ENCODE measurements at places on chromosomes 2 and 18.

DNA sequence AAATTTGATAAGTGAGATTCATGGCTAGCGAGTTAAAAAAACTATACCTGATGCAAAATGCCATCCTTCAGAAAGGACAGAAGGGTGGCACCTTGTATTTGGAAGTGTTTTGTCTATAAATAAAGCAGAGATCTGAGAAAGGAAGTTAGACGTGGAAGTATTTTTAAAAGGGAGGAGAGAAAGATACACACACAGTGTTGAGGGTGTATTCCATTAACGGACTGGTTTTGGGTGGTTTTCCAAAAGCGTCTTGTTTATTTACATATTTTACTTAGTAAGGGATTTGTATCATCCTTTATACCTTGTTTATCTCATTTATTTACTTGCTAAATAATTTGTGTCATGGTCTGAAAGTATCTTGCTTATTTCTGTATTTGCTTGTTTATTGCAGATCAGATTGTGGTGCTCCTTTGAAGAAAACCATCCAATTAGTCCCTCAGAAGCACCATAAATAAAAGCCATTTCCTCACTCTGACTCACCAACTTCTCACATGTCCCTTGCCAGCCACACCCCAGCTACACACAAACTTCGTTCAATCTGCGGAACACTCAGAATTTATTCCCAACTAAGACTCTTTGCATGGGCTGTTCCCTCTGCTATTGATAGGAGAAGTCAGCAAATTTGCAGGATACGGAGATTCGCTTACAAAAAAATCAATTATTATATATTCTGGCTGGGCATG, 90.8 kb downstream of the FAM124B start:
- DNase-seq, result no peak

GRCh38 chr2:16777123-16777870, 111.7 kb upstream of the CYRIA start:
- DNase-seq, result no peak

GRCh38 chr2:73142937-73143336, 30.2 kb upstream of the RAB11FIP5 start:
- DNase-seq, result no peak

DNA sequence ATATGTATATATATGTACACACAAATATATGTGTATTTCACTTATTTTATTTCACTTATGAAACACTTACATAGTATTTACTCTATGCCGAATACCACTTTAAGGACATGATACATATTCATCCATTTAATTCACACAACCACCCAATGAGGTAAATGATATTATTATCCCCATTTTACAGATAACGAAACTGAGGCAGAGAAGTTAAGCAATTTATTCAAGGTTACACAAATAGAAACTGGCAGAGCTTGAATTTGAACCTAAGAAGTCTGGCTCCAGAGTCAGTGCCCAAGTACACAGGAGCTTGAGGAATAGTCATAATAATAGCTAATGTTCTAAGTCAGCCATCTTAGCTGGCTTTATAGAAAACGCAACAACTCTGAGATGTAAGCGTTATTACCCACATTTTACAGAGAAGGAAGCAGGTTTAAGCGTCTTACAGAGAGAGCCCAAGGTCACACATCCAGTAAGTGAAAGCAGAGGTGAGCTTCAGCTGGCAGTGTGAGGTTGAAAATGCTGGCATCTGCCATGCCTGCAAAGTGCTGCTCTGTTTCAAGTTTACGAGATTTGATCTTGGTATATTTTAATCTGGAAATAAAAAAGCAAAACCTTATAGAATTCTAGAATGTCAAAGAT, 326.9 kb downstream of the LPIN1 start:
- DNase-seq, result no peak

GRCh38 chr2:182015334-182016109, 29.9 kb downstream of the PPP1R1C start:
- no peak for DNase-seq

GRCh38 chr18:286515-287310, 18.9 kb upstream of the THOC1 start:
- peak; percentile 10 for DNase-seq

DNA sequence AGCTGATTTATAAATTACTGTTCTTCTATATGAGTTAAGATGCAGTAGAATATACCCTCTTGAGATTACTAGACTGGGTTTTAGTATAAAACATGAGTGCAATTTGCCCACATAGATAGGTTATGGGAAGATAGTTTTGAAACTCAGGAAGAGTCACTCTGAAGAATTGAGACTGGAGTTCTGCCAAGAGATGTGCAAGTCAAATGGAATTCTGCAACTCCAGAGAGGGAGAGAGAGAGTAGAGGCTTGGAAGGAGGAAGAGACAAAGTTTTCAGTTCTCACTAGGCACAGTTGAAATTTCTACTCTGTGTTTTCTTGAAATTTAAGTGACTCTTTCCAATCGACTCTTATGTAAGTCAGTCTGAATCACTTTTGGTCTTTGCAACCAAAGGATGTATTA, 878.8 kb downstream of the TSN start:
- DNase-seq, result no peak

- DNase-seq, result peak; percentile 21
Measured at GRCh38 chr18:48161911-48162698, 231.6 kb upstream of the SMAD2 start.

DNA sequence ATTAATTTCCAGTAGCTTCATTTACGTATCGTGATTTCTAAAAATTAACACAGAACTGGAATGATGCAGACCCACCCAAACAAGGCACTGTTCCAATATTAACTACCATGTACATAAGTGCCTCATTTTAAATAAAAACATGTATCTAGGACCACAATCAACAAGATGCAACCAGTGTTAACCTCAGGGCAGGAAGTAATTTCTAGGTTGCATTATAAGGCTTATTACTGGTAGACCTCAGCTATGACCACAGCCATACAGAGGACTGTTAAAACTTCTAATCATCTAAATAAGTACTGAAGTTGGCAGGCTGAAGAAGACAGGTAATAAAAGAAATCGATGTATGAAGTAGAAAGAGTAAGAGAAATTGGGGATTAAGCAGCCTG, 262.9 kb downstream of the HDAC4 start:
- no peak for DNase-seq

DNA sequence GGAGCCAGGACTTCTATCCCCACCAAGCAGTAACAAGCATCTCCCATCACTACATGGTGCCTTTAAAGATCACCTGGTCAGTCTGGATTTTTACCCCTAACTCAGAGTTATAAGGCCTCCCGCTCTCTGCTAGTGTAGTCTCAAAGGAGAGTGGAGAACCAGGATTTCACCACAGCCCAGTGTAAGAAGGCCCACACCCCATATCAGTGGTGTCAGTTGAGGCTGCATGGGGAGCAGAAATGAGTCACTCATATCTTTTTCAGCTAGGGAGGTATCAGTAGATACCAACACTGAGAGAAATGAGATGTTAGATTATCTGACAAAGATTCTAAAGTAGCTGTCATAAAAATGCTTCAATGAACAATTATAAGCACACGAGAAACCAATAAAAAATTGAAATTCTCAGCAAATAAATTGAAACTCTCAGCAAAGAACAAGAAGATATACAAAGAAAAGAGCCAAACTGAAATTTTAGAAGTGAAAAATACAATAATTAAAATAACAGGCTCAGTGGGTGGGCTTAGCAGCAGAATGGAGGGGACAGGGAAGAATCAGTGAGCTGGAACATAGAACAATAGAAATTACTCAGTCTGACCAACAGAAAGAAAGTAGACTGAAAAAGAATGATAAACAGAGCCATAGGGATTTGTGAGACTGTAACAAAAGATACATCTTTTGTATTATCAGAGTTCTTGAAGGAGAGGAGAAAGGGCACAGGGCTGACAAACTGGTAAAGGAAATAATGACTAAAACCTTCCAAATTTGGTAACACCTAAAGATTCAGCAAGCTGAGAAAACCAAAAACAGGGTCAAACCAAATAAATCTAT, 257.7 kb downstream of the ANAPC1 start:
- no peak for DNase-seq

- no peak for DNase-seq
Measured at GRCh38 chr18:2681993-2682603, 26.6 kb downstream of the SMCHD1 start.

DNA sequence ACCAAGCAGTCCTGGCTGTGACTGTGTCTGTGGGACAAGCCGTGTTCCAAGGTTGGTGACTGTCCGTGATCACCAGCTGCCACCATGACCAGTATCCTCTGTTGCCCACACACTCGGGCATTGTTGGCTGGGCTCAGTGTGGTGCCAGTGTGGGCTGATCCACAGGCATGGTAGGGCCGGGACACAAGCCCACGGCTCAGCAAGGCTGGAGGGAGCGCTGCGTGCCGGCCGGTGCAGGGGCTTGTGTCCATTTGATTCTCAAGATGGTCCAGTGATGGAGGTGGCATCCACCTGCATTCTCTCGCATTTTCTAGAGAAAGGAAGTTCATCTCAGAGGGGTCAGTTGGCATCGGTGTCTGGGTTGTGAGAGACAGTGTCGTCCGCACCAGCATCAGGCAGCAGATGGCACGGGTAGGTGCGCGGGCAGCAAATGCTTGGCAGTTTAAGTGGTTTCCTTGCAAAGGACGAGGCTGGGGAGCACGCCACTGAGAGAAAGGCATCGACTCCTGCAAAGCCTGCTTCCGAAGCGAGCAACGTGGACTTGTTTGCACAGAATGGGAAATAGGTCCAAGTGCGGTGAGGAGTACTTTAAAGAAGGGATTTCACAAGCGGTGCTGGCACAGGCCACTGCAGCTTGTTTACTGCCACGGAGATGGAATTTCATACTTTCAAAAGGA, 20.9 kb downstream of the TWIST2 start:
- peak; percentile 51 for DNase-seq

GRCh38 chr18:23617412-23618014, 31.2 kb upstream of the NPC1 start:
- no peak for DNase-seq

- no peak for DNase-seq
Measured at GRCh38 chr2:199705538-199705937, 145.5 kb downstream of the FTCDNL1 start.

DNA sequence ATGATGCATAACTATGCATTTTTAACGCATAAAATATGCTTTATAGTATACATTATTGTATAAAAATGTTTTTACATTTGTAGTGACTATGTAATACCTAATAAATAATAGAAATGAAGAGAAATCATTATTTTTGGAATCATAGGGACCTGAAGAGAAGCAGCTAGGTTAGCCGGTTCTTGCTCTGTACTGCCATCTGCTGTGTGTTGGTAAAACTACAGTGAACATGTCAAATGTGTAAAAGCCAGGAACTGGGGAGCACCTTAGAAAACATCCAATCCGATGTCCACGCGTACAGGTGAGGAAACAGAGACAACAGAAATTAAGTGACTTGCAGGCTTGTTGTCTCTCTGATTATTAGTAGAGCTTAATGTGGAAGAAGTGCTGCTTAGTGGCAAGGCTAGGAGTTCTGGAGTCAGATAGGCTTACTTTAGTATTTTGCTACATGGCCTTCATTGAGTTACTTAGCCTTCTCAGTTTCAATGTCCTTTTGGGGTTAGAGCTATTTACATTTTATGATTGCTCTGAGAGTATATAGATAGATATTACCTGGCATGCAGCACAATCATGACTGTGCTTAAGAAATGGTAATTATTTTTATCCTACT, 386.5 kb downstream of the DLGAP1 start:
- DNase-seq, result peak; percentile 30

- DNase-seq, result no peak
Measured at GRCh38 chr2:134573724-134574123, 145.1 kb downstream of the TMEM163 start.

- DNase-seq, result no peak
Measured at GRCh38 chr2:151973901-151974199, 125.0 kb downstream of the CACNB4 start.

GRCh38 chr18:23706971-23707640, 17.9 kb downstream of the LAMA3 start:
- no peak for DNase-seq

DNA sequence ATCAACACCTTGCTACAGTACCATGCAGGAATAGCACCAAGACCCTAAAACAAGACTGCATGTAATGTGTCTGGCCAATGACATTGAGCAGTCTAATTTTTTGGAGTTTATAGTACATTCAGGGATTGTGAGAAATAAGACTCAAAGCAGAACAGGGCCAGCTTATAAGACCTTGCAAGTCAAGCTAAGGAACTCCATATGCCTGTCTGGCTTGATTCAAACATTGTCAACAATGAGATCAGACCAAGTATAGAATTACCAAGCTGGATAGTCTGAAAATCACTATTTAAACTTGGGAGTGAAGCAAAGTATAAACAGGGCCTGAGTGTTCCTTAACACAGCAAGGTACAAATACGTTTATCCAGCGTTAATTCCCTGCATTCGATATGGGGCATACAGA, 370.9 kb downstream of the CNTNAP5 start:
- no peak for DNase-seq

DNA sequence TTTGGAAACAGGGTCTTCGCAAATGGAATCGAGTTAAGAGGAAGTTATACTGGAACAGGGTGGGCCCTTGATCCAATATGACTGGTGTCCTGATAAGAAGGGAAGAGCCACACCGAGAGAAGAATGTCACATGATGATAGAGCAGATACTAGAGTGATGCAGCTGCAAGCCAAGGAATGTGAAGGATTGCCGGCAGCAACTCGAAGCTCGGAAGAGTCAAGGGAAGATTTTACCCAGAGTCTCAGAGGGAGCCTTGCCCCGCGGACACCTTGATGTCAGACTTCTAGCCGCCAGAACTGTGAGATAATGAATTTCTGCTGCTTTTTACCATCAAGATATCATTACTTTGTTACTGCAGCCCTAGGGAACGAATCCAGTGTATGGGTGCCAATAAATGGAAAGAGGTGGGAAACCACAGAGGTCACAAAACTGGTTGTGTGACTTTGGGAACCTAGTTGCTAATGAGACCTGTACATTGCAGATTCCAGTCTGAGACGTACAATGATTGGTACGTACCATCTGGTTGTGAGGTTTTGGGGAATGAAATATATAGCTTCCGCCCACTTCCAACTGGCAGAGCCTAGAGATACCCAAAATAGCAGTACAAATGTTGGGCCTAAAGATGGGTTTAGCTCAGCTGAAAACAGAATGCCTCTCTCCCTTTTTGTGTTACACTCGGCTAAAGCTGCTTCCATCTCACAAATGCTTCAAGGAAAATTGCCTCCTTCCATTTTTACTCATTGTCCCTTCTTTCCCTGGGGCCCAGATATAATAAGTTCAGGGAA, 28.6 kb upstream of the VWA3B start:
- DNase-seq, result no peak

DNA sequence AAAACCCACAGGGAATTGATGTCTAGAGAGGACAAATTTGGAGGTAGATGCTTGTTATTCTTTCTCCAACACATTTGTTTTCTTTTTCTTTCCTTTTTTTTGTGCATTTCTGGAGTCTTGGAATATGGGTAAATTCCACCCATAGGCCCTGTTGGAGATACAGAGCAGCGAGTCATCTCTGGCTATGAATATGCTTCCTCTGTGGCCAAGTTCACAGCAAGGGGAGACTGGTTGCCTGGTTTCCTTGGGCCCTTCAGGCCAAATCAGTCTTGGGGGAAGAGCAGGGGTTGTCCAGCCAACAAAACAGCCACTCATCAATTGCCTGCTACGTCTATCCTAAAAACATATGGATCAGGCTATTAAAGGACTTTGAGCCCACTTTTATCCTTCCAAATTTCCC, 27.5 kb downstream of the SP100 start:
- DNase-seq, result no peak

DNA sequence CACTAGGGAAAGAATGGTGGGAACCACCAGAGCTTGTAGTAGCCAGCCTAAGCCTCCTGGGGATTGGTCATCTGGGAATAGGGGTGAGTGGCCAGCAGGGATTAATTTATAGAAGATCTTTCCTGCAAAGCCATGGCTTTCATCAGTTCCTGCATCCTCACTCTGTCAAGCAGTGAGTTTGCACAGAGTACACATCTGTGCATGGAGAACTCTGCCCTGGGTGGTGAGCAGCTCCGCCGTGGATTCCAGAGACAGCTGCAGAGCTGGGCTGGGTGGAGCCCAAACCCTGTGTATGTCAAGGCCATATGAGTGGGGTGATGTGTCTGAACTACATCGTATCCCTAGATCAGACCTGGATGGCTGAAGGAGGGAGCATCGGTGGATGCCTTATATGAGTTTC, 182.2 kb downstream of the GLI2 start:
- DNase-seq, result no peak
